Stimulated activated CD8-positive, alpha-beta memory T cell treated with anti-CD3 and anti-CD28 coated beads, Interleukin-4, amount 100 ng/mL, for 1 hour (primary cell): ENCODE measurements at places on chromosomes 5 and 9.

- DNase-seq = no peak
Measured at GRCh38 chr5:169139480-169140050, 161.4 kb downstream of the SLIT3 start.

- DNase-seq = no peak
Measured at GRCh38 chr5:44242791-44243190, 146.4 kb downstream of the FGF10 start.

DNA sequence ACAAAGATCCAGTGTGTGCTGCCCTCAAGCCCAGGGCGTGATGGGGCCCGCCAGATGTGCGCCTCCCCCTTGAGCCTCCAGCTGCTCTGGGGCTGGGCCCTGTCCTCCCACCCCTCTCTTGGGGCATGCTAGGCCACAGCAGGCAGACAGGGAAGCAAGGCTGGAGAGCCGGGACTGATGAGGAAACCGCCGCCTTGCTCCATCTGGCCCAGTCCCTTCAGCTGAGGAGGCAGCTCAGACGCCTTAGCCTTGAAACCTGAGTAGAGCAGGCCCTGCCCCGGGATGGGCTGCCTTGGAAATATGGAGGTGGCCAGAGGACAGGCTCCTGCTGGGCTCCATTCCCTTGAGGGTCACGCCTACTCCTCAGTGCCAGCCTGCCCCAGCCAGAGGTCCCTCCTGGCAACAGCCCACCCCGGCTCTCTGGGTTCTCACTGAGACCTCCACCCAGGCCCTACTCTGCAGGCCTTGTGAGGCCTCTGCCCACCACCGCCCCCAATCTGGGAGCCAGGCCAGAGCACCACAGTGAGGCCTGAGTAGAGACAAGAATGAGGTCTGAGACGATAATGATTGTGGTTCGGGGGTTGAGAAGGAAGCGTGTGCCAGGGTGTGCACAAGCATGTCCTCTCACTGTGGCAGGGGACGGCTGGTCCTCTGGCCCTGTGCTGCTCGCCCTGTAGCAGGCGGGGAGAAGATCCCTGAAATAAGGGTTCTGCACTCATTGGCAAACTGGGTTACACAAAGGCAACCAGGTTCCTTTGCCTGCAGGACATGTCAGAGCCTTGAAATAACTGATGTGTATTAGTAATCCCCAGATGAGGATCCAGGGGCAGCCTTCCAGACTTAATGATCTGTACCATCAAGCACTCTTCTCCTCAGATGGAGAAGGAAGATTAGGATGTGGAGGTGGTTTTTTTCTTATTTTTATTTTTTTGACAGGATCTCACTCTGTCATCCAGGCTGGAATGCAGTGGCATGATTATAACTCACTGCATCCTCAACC lies 30.9 kb downstream of the CXXC5 start:
- DNase-seq = no peak

- DNase-seq = no peak
Measured at GRCh38 chr9:85508616-85509015, 233.1 kb downstream of the AGTPBP1 start.

GRCh38 chr5:69295088-69295754 lies 37.4 kb downstream of the CCDC125 start:
- DNase-seq = no peak

DNA sequence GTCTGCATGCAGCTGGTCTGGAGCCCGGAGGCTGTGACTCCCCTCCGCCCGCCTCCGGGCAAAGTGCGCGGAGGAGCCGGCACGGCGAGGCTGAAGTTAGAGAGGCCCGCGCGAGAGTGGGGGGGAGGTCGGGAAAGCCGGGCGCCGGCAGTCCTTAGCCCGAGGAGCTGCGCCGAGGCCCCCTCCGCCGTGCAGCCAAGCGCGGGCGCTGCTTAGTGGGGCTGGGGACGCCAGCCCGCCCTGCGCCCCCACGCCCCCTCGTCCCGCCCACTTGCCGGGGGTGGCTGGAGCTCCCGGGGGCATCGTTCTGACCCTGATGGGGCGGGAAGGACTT lies 403 bp downstream of the NINJ1 start:
- DNase-seq = no peak

DNA sequence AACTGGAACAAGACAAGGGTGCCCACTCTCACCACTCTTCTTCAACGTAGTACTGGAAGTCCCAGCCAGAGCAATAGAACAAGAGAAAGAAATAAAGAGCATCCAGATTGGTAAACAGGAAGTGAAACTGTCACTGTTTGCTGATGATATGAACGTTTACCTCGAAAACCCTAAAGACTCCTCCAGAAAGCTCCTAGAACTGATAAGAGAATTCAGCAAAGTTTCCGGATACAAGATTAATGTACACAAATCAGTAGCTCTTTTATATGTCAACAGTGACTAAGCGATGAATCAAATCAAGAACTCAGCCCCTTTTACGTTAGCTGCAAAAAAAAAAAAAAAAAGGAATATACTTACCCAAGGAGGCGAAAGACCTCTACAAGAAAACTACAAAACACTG lies 306.6 kb downstream of the PLK2 start:
- no peak for DNase-seq

GRCh38 chr9:20295555-20295954 lies 326.7 kb downstream of the MLLT3 start:
- no peak for DNase-seq

- DNase-seq = no peak
Measured at GRCh38 chr5:169943026-169943425, 37.3 kb downstream of the INSYN2B start.

- no peak for DNase-seq
Measured at GRCh38 chr5:141567513-141568117, 51.2 kb downstream of the DIAPH1 start.

GRCh38 chr5:38720554-38721361 lies 125.1 kb upstream of the OSMR start:
- no peak for DNase-seq

GRCh38 chr5:128199611-128200010 lies 116.0 kb downstream of the SLC12A2 start:
- no peak for DNase-seq

DNA sequence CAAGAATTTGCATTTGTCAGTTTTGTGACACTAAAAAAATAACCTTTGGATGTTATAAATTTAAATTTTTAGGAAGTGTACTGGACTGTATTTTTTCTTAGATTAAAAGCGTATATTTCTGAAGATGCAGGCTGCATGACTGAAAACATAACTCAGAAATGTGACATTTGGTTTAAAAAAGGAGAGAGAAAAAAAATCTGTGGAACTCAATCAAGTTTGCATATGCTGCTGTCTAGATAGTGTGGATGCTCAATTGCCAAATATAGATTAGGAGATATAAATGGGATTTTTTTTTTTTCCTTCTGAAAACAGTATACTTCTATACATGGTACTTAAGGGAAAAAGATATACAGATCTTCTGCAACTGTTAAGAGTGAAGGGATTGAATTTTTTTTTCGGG lies 402.3 kb downstream of the TAF11L14 start:
- DNase-seq = no peak

- no peak for DNase-seq
Measured at GRCh38 chr9:122188369-122188768, 28.7 kb downstream of the MORN5 start.

- no peak for DNase-seq
Measured at GRCh38 chr9:3857673-3858072, 331.9 kb upstream of the RFX3 start.

DNA sequence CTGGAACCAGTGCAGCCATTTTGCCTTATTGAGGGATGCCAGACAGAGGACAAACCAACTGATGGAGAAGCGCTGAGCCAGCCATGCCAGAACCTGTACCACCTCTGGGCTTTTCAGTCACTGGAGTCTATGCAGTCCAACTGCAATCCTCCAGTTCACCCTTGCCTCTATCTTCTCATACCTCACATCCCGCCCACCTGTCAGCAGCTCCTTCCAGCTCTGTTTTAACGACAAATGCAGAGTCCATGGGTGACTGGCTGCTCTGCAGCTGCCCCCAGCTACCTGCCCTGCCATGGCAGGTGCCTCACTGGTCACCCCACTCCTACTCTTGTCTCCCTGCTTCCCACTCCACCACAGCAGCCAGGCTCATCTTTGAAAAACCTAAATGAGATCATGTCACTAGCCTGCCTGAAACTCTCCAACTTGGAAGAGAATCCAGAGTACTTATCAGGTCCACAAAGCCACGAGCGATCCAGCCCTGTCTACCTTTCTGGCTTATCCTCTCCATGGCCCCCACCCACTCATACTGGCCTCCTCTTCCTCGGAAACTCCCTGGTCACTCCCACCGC lies 14.0 kb upstream of the ACSL6 start:
- no peak for DNase-seq

DNA sequence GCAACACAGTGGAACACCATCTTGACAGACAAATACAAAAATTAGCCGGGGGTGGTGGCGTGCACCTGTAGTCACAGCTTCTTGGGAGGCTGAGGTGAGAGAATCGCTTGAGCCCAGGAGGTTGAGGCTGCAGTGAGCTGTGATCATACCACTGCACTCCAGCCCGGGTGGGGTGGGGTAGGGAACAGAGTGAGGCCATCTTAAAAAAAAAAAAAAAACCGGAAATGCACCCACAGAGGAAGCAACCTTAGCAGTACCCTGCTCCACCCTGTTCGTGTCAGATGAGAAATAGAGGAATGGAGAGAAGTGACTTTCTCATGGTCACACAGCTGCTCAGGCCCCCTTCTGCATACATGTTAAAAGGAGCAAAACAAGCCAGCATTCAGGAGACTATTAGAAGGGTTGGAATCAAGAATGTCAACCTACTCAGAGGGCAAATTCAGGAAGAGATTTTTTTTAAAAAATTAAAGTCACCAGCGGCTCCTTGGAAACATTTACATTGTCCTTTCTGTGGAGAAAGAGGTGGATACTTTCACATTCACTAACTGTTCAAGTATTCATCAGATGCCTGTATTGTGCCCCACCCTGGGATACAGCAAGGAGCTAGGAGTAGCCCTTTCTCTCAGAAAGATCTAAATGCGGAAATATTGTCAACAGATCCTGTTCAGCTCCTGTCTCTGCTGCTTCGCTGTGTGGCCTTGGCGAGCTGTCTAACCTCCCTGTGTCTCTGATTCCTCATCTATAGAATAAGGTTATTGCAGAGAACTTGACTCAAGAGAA lies 41.0 kb downstream of the CYFIP2 start:
- no peak for DNase-seq

DNA sequence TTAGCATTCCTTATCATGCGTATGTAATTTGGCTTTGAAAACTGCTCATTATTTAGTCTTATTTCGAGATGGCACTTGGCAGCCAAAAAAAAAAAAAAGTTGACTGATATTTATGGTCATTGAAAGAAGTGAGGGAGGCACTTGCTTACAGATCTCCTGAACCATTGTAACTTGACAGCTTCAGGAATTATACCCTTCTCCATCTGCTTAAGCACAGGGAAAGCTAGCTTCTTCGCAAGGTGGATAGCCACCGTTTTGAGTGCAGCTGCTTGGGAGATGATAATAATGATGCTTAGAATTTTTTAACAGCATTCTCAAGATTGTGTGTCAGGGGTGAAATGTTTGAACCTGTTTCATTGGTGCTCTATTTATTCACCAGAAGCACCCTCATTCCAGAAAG lies 116.1 kb downstream of the GIN1 start:
- DNase-seq = no peak

- DNase-seq = no peak
Measured at GRCh38 chr9:135500071-135500524, 384 bp upstream of the MRPS2 start.

DNA sequence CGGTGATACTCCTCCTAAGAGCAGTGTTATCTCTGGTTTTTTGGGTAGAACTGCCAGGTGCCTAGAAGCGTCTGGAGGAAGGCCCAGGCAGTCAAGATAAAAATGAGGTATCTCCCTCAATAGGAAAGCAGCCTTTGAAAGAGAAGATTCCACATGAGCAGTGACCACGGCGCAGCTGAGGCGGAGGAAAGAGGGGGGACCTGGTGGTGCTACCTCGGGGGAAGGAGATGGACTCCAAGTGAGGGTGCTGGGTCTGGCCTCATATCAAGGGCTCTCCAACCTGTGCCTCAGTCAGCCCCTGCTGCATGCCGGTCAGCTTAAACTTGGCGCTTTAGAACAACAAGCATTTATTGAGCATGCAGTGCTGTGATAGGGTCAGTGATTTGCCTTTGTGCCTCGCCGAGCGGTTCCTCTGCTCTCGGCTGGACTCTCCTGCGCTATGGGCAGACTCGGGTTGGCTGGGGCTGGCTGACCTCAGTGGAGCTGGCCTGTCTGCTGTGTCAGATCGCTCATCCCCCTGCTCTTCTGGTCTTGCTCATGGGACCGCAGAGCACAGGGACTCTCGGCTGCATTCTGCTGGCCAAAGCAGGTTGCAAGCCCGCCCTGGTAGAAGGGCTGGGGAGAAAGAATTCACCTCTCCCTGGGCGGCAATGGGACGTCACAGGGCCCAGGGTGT lies 121.1 kb upstream of the IRX4 start:
- DNase-seq = no peak

DNA sequence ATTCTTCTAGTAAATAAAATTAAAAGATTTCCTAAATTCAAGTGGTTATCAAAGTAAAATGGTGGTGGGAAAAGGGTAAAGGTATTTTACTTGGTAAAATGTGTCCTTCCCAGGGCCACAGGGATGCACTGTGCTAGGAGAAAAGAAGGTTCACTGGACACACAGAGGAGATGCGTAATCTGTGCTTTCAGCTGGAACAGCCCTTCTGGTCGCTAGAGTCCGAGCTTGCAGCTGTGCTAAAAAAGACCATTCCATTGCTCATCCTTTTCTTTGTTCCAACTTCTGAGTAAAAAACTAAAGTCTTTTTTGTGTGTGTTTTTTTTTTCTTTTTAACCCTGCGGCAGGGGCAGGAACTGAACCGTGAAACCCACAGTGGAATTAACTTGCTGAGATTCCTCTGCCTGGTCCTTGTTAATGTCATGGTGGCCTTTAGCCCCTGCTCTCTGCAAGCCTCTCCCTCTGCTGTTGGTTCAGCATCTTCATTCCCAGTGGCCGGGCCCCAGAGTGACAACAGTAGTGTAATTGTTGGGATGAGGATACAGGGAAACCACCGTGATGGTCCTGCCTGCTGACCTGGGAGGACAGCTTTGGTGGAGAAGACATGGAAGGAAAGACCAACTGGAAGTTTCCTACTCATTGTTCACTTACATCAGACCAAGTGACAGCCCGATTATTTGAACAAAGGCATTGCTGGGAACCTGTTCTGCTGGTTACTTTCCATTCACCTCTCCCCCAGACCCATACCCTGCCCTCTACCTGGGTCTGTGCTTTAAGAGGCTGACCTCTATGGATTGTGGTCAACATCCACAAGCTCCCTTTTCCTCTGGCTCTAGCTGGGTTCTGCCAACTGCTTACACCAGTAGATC lies 31.9 kb upstream of the FSTL4 start:
- DNase-seq = no peak

- no peak for DNase-seq
Measured at GRCh38 chr5:146111409-146111808, 6.0 kb upstream of the PLAC8L1 start.

- no peak for DNase-seq
Measured at GRCh38 chr5:18523380-18523779, 889.1 kb downstream of the TAF11L14 start.

- DNase-seq = no peak
Measured at GRCh38 chr5:82789095-82789494, 288.1 kb downstream of the TMEM167A start.
